ENCODE measurements at places on chromosomes 1 and 21.

DNA sequence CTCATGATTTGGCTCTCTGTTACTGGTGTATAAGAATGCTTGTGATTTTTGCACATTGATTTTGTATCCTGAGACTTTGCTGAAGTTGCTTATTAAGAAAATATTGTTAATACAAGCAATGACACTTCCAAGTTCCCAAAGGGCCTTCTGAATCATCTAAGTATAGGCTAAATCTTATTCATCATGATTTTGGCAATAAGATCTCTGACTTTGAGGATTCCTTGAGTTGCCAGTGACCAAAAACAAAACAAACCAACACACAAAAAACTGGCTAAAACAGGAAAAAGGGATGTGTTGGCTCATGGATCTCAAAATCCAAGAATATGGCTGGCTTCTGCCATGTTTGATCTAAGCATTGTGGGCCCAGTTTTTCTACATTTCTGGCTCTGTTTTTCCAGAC is 163.4 kb downstream of the HHIPL2 start:
- DNase-seq, result no peak

DNA sequence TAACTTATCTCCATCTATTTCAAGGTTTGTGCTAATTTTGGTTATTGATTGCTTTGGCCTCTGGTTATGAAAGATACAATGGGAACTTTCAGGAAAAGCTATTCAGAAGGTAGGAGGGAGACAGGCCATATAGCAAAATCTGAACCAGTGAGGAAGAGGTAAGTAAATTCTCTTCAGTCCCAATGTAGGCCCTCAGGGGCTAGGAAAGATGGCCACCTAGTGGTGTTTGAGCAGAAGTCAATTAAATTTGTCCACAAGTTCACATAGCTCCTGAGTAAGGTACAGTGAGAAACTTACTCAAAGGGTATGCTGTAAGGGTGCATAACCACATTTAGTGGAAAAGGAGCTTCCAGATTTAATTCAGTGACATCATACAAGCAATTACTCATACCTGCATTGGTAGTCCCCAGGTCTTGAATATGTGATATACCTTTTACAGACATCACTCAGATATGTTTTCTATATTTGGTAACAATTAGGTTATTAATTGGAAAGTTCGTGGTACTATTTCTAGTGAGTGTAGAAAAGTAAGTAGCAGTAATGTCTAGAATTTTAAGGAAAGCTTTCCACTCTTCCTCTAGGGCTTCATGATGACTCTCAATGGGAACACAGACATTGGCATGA is 21.4 kb upstream of the FMO1 start:
- DNase-seq, result peak; percentile 78

GRCh38 chr1:25758466-25759070 is 41.4 kb upstream of the SELENON start:
- no peak for DNase-seq

- DNase-seq, result peak; percentile 80
Observed at GRCh38 chr1:28259934-28260802, 850 bp downstream of the SESN2 start.
